SHP77 (cell line): ENCODE measurements at places on chromosomes 2 and 18.

DNA sequence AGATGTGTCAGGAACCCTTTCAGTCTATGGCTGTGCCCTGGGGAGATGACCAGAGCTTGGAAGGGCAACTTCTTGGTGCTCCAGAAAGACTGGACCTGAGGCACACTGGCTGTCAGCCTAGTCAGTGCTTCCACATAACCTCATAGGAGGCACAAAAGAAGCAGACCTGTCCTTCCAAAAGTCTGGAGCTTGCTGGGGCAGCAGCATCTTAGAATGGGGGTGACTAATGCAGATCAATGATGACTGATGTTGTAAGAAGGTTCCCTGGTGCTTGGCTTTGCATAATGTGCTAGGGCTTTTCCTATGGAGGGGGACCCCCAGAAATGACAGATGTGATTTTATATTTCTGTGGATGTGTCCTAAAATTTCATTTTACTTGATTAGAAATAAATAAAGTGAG is 255.7 kb upstream of the THUMPD2 start:
- DNase-seq = no peak

GRCh38 chr2:241976296-241976695 is 106.8 kb downstream of the RTP5 start:
- no peak for DNase-seq

GRCh38 chr18:55779691-55780585 is 191.9 kb upstream of the TCF4 start:
- no peak for DNase-seq

DNA sequence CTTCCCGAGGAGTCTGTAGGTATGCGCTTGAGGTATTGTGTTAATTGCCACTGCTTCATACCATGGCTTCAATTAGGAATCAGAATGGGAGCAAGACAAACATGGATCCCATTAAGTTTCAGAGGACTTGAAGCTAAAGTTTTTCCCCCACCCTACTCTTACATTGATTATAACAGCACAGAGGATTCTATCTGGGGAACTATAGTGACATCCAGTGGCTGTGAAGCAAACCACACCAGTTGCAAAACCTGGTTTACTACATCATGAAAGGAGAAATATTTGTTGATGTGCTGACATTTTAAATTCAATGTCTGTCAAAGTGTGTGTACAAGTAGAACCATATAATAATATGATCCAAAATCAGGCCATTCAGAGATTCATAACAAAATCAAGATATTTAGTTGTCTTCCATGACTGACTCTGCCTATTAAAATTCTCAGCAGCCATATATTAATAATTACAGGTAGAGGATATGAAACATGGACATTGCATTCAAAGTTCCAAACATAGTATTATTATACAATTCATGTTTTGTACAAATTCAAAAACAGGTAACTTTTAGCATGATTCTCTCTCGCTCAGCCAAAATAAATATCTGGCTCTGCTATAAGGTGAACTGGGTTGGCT is 82.9 kb downstream of the GRB14 start:
- DNase-seq = peak; percentile 3

GRCh38 chr2:48174503-48174902 is 268.2 kb upstream of the FBXO11 start:
- no peak for DNase-seq

DNA sequence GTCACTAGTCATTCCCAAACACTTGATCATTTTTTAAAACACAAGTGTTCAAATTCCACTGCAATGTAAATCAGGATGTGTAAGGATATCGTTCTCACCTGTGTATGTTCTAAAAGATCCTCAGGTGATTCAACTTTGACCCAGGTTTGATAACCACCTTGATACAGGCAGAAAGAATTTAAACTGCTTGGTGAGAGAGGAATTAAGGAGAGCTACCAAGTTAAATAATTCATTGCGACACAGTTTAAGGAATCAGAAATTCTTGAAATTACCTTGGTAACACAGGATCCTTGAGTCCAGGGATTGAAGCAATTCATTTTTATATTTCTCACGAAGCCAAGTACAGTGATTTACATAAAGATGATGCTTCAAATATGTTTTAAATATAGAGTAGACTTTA is 80.7 kb upstream of the EHBP1 start:
- no peak for DNase-seq

- no peak for DNase-seq
Observed at GRCh38 chr2:24903161-24904103, 16.6 kb downstream of the ADCY3 start.

GRCh38 chr2:174693344-174693743 is 70.9 kb downstream of the CHRNA1 start:
- no peak for DNase-seq

- no peak for DNase-seq
Observed at GRCh38 chr2:120235681-120236080, 12.5 kb upstream of the TMEM185B start.
